Stimulated activated CD8-positive, alpha-beta memory T cell treated with anti-CD3 and anti-CD28 coated beads, Interleukin-4, amount 100 ng/mL, for 4 hours (primary cell): ENCODE measurements at places on chromosomes 7 and 10.

GRCh38 chr10:94042001-94042833 lies 48.5 kb downstream of the PLCE1 start:
- no peak for DNase-seq

DNA sequence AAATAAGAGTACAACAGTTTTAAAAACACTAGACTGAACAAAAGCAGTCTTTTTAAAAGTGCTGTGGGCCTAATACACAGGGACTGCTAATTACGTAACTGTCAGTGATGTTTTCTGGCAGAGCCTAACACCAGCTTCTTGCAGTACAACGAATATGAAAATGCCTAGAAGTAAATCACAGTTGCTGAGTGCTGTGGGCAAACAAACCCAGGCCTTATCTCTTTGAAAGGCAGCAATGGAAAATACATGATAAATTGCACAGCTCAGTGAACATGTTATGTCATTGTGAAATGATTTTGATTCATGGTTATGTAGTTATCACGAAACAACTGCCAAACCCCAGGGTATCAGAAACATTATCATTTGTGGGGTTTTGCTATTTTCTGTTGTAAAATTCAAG lies 428.4 kb downstream of the GFRA1 start:
- no peak for DNase-seq

- no peak for DNase-seq
Observed at GRCh38 chr7:146659732-146660131, 543.1 kb downstream of the CNTNAP2 start.

DNA sequence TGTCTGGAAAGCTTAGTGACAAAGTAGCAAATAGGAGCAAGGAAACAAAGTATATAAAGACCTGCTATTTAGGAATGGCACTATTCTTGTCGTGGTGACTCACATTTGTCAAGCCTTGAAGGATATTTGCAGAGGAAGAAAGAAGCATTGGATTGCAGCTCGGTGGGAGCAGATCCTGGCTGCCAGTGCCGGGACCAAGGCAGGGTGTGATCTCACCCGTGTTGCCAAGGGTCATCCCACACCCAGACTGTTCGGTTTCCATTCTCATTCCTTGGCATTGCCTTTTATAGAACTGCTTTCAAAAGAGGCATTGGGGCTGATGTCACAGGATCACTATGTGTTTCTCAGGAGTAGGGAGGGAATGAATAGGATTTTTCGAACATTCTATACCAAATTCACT lies 176.2 kb downstream of the GALNT17 start:
- DNase-seq: no peak

DNA sequence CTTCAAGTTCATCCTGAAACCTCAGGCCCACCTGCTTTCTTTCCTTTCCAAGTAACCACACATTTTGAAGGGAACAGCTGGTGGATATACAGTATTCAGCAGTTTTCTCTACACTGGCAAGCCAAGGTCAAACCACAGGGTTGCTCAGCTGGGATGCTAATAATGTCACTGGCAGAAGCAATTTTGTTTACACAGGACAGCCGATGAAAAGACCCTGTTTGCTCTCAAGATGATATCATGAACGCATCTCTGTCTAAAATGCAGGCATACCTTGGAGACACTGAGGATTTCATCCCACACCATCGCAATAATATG lies 186.2 kb downstream of the USP6NL start:
- no peak for DNase-seq

GRCh38 chr10:35089611-35090161 lies 455 bp downstream of the CUL2 start:
- no peak for DNase-seq

- no peak for DNase-seq
Observed at GRCh38 chr10:100339236-100339635, 7.8 kb upstream of the SCD start.

DNA sequence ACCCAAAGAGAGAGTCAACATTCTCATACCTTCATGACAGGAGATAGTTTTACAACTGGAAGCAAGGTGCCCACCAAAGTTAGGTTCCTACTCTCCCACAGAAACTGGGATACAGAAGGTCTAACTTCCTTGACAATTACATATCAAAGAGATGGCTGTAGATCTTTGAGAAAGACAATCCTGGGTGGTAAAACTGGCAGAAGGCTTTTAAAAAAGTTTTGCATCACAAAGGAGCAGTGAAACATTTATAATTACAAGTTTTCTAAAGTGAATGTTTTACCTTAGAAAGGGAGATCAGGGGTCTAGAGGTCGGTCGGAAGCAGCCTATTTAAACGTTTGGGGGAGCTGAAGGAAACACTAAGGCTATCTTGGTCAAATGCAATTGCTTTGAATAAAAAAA lies 166.6 kb upstream of the STEAP1 start:
- no peak for DNase-seq

DNA sequence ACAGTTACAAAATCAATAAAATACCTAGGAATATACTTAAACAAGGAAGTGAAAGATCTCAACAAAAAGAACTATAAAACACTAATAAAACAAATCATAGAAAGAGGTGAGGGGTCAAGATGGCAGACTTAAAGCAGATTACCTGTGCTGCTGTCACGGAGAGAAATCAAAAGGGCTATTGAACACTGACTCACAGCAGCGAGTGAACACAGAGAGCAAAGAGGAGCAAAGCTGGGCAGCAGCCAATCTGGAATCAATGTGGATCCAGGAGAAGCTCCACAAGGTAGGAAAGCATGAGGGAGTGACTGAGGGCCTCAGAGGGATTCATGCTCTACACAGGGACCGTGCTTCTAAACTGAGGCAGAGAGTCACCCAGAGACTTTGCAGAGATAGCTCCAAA lies 562.0 kb upstream of the SEMA3D start:
- DNase-seq: no peak

DNA sequence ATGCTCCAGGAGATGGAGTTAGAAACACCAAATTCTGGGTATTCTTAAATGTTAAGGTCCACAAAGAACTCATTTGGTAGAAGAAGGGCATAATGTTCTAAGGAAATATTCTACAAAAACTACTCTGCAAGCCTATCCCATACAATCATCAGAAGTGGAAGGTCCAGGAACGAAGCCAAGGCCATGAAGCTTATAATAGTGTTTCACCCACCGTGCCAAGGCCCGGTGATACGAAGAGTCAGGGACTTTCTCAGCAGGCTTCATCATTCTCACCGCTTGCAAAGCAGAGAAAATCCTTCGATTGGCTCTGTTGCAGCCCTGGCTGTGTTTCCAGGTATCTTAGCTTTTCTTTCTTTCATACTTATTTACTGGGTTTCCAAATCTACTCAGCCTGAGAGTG lies 351.9 kb upstream of the CELF2 start:
- no peak for DNase-seq

DNA sequence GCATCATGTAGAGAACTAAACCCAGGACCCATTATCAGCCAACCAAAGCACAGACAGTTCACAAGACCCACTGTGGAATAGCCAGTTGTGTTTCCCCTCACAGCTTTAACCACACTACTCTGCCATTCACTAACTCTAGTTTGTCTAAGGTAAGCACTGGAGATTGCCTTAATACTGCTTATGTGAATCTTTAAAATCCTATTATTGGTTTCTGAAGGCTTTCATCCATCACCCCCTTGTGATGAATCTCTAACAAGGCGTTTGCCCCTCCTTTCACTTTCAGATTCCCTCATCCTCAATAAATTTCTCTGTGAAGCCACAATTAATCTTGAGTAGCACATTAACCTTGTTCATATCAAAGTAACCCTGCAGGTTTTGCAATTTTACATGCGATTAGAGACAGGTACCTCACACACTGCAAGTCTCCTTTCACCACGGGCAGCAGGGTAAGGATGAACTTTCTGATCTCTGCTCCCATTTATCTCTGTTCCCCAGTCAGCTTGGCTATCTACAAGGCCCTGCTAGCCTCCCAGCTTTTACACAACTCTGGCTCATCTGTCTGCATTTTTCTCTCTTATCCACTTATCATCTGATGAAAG lies 785.6 kb downstream of the REEP3 start:
- DNase-seq: no peak

DNA sequence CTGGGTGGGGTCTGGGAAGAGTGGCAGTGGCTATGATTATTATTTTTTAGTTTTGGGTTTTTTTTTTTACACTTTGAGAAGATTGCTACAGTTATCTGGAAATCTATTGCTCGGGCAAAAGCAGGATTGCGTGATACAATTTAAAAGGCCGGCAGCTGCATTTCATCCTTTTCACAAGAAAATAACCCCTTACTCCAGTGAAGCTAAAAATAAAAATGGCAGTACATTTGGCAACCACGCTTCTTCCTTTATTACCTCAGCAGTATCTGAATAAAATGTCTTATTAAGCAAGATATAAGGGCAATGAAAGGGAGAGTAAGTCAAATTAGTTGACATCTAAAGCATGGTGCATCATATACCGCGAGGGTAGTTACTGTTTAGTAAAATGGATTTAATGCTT lies 496.8 kb downstream of the LRMDA start:
- DNase-seq: no peak

DNA sequence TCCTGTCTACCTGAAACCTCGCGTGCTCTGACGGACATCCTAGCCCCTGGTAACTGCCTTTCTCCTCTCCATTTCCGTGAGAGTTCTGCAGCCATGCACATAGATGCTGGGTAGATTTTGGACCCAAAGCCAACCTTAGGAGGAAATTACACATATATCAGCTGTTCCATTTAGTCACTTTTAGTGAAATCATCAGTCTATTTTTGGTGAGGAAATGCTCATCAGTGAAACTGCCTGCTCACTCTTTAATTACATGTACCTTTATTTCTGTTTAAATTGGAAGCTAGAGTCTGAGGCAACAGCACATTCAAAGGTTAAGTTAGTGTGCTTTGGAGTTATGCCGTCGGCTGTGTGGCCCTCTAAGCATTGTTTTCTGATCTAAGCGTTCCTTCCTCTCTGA lies 231.3 kb downstream of the WDR37 start:
- no peak for DNase-seq
